Fibroblast of lung (primary cell): ENCODE measurements at places on chromosomes 12 and 14. TPM values are rescaled to one million over a fixed set of nuclear protein-coding genes. Genes with fewer than 3 reads are reported as not detected.
A peak's percentile ranks its signal among the peaks of the same experiment; 100 is the strongest.

MSI1 gene
- under 0.01 TPM in 1 of 2 replicates, not detected in the other for total RNA-seq

NAV3 gene
- 50.3 and 60.6 TPM in 2 replicates for total RNA-seq

TSPAN8 gene
- under 0.01 and 0.17 TPM in 2 replicates for total RNA-seq

RND1 gene
- total RNA-seq = under 0.01 and 0.17 TPM in 2 replicates

C14orf39 gene
- total RNA-seq = not detected in 2 replicates

RPAP3 gene
- 11.3 and 12.1 TPM in 2 replicates for total RNA-seq

RHNO1 gene
- 16.7 and 29.7 TPM in 2 replicates for total RNA-seq

LRRC10 gene
- not detected in 2 replicates for total RNA-seq

CEBPE gene
- total RNA-seq = not detected in 2 replicates

KRT6A gene
- not detected in 2 replicates for total RNA-seq

DGKA gene
- 24.4 and 51.9 TPM in 2 replicates for total RNA-seq

VASH1 gene
- total RNA-seq = 4.5 and 6.2 TPM in 2 replicates

ARG2 gene
- total RNA-seq = 2.3 and 8.4 TPM in 2 replicates

PROX2 gene
- total RNA-seq = not detected in 2 replicates

SERPINA6 gene
- total RNA-seq = not detected in 2 replicates

ATF1 gene
- total RNA-seq = 36.0 and 44.8 TPM in 2 replicates

GLS2 gene
- total RNA-seq = under 0.01 and 0.17 TPM in 2 replicates

ASIC1 gene
- total RNA-seq = 1.7 and 1.8 TPM in 2 replicates

SOAT2 gene
- under 0.01 TPM in 1 of 2 replicates, not detected in the other for total RNA-seq

DNA sequence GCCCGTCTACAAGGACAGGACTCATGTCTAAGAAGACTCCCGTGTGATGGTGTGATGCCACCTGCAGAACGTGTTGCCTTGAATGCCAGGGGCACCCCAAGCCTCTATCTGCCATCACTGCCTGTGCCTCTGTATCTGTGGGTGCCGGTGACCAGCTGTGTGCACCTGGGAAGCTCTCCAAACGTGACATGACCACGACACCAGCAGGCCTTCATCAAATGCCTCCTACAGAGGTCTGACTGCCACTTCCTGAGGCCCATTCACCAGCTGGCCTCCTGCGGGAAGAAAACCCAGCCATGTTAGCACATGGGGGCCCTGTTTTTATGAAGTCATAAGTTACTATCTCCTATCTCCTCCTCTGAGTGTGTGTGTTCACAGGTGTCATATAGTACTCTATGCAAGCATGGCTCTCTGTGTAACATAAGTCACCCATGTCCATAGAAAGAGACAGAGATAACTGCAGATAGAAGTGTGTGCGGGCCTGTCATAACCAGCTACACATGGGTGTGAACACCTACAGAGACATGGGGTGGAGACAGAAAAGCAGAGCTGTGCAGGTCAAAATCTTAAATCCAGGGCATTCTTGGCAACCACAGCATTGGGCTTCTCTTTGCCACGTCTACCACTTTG lies 18.3 kb upstream of the SERPINA4 start:
- DNase-seq = no peak

- DNase-seq = peak; percentile 47
Observed at GRCh38 chr12:5388581-5389535, 43.0 kb upstream of the NTF3 start.

DNA sequence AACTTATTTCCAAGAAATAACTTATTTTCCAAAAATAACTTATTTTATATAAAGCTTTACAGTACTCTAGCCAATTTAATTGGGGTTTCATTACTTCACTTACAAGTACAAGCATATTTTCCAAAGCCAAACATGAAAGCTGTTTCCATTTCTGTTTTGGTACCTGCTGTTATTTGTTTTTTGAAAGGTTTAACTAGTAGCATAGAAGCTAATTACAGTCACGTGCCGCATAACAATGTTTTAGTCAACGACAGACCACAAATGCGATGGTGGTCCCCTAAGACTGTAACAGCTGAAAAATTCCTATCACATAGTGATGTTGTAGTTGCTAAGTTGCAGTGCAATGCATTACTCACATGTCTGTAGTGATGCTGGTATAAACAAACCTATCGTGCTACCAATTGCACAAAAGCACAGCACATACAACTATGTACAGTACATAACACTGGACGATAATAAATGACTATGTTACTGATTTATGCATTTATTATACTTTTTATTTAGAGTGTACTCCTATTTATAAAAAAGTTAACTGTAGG lies 21.7 kb downstream of the PTPN21 start:
- no peak for DNase-seq

- DNase-seq = peak; percentile 50
Observed at GRCh38 chr12:43882578-43883178, 46.8 kb downstream of the TMEM117 start.

DNA sequence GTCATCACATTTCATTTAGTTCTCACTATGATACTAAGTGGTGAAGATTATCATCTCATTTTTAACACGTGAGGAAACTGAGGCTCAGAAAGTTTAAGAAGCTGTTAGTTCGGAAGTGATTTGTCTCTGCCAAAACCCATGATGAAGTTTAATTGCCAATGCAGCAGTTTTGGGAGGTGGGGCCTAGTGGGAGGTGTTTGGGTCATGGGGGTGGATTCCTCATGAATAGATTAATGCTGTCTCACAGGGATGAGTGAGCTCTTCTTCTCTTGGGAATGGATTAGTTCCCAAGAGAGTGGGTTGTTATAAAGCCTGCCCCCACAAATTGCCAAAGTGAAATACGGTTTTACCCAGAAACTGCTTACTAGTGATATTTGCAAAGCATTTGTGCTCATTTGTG lies 91.5 kb upstream of the IGF1 start:
- no peak for DNase-seq

- DNase-seq = no peak
Observed at GRCh38 chr14:47485421-47485820, 190.0 kb downstream of the MDGA2 start.

GRCh38 chr12:94704452-94705306 lies 54.3 kb upstream of the TMCC3 start:
- peak; percentile 97 for DNase-seq

- no peak for DNase-seq
Observed at GRCh38 chr12:83408146-83408545, 721.4 kb downstream of the TMTC2 start.

DNA sequence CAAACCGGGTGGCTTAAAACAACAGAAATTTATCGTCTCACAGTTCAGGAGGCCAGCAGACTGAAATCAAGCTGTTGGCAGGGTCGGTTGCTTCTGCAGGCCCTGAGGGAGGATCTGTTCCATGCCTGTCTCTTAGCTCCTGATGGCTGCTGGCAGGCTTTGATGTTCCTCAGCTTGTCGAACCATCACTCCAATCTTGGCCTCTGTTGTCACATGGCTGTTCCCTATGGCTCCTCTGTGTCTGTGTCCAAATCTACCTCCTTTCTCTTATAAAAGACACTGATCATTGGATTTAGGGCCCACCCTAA lies 14.0 kb downstream of the NFATC4 start:
- no peak for DNase-seq

DNA sequence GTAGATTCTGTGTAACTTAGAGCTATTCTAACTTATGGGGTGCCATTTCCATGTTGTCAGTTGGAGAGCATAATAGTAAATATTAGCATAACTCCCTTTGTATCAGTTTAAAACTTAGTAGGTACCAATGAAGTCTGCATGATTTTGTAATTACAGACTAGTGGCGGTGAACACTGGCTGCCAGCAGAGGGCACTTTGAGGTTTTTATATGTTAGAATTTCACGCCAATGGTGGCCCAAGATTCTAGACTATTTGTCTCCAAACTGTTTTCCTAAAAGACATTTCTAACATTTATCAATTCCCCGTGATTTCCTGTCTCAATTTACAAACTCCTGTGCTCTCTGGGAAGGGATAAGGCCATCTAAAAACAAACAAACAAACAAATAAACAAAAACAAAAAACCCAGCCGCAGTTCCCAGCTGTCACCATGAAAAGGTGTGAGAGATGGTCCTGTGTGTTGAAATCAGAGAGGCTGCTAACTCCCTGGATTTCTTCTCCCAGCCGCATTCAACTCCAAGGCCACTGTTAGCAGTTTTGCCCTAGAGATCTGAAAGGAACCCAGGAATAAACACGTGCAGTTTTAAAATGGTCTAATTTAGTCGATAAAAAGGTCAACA lies 57.6 kb downstream of the BRMS1L start:
- peak; percentile 19 for DNase-seq

DNA sequence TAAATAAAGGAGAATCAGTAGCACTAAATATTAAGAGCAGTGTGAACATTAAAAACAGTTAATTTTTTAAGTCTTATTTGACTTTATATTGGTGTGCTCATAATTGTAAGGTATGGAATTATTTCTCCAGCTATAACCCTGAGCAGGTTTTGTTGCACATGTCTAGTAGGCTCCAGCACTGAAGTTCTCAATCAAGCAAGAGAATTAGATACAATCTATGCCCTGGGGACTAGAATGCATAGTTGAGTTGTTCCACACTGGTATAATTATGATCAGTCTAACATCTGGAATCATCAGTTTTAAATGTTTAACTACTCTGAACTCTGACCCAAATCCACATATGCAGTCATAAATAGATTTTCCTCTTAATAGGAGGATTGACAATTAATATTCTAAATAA lies 257.8 kb upstream of the ARHGAP5 start:
- DNase-seq = no peak

GRCh38 chr12:47841501-47841900 lies 21.8 kb upstream of the HDAC7 start:
- peak; percentile 66 for DNase-seq

- no peak for DNase-seq
Observed at GRCh38 chr12:31536672-31537071, 54.3 kb downstream of the DENND5B start.

DNA sequence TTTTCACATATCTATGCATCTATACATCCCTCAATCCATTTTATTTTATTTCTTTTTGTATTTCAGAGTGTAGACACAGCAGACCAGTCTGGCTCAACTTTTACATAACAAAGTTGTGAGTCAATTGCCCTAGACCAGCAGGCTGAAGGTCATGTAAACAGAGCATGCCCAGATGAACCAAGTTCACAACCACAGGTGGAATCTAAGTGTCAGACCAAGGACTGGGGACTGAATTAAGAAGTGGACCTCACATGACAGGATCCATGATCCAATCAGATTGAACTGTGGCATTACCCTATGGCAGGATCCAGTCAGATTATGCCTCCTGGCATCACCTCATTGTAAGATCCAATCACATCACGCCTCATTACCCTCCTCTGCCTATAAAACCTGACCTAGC lies 455.8 kb downstream of the SOX5 start:
- DNase-seq = no peak

DNA sequence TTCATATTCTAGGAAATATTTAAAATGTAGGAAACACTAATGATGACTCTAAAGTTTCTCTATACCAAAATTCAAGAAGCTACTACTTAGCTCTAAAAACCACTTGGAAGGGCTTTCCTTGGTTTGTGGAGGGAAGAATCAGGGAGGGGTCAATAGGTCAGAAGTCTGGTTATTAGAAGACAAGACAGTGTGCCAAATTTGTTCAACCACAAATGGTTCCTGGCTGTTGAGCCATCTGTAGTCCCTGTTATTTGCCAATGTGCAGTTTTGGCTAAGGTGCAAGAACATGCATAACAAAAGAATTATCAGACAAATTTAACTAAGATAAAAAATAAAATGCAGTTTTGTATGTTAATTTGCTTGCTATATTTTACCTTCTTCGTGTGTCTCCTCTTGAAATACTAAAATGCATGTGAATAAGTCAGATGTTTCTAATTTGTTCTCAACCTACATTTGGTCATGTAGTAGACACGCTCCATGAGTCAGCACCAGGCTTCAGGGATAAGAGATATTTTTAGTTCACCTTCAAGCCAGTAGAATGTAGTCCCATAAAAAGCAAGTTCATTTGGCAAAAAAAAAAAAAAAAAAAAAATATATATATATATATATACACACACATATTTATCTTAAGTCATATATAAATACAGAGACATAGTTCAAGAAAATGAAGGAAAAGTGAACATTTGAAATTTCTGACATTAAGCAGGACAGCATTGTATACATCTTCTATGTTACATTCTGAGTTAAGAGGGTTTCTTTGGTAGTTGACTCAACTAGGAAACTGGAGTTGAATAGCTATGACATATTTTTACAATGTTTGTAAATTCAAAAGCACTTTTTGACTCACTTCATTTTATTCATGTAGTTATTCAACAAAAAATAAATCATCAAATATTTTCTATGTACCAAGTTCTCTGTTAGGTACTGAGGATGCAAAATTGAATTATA lies 123.3 kb downstream of the KCNC2 start:
- DNase-seq = peak; percentile 1

GRCh38 chr12:22399464-22400180 lies 65.1 kb upstream of the ST8SIA1 start:
- no peak for DNase-seq

- no peak for DNase-seq
Observed at GRCh38 chr14:72060460-72060859, 128.2 kb downstream of the RGS6 start.

DNA sequence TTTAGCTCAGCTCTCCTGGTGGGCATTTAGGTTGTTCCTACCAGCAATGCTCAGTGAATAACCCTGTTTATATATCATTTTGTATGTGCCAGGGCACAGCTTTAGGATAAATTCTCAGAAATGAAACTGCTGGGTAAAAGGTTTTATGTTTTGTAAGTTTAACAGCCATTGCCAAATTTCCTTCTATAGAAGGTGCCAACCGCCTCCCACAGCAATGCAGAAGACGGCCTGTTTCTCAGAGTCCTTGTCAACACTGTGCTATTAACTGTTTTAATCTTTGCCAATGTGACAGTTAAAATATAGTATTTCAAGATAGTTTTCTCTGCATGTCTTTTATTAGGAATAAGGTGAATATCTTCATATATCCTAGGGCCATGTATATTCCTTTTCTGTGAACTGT lies 65.0 kb downstream of the PPP1R13B start:
- DNase-seq = no peak

- no peak for DNase-seq
Observed at GRCh38 chr12:55652352-55652751, 15.7 kb downstream of the OR10P1 start.

GRCh38 chr12:130859161-130859560 lies 12.7 kb upstream of the RAN start:
- no peak for DNase-seq

- DNase-seq = no peak
Observed at GRCh38 chr12:129069886-129070285, 216.6 kb downstream of the GLT1D1 start.

GRCh38 chr12:29732191-29732590 lies 51.6 kb downstream of the TMTC1 start:
- peak; percentile 63 for DNase-seq

DNA sequence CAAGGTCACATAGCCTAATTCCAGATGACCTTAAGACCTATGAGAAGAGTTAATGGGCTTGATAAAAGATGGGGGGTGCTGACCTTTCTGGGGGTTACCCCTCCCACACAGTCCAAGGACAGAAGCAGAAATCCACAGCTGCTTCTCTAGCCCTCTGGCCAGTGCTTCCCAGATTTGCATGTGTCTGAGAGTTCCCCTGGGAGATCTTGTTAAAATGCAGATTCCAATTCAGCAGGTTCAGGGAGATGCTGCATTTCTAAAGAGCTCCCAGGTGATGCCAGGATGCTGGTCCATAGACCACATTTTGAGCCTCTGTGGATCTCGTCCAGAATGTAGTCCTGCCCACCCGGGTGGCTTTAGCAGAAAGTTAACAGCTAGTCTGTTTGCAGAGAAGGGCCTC lies 82.1 kb downstream of the WSCD2 start:
- DNase-seq = no peak

- peak; percentile 24 for DNase-seq
Observed at GRCh38 chr14:104827177-104828055, 26.5 kb downstream of the ZBTB42 start.

GRCh38 chr12:34392741-34393085 lies 370.4 kb downstream of the ALG10 start:
- no peak for DNase-seq
